ENCODE measurements at places on chromosomes 3 and 15.
A peak's percentile ranks its signal among the peaks of the same experiment; 100 is the strongest.

- DNase-seq = no peak
Observed at GRCh38 chr3:112002096-112002971, 3.6 kb downstream of the TAGLN3 start.

DNA sequence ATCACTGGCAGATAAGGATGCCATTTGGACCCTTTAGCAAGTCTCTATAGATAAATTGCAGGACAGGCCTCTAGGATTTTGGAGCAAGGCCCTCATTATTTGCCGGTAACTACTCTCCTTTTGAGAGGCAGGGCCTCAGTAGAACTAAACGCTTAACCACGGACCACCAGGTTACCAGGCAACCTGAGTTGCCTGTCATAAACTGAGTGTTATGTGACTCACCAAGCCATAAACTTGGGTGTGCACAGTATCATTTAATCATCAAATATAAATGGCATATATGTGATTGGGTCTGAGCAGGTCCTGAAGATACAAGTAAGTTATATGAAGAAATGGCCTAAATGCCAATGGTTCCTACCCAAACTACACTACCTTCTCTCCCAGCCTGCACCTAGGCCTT lies 93.2 kb downstream of the BCHE start:
- no peak for DNase-seq

- DNase-seq = peak; percentile 47
Observed at GRCh38 chr3:41681479-41681878, 280.4 kb downstream of the ULK4 start.

DNA sequence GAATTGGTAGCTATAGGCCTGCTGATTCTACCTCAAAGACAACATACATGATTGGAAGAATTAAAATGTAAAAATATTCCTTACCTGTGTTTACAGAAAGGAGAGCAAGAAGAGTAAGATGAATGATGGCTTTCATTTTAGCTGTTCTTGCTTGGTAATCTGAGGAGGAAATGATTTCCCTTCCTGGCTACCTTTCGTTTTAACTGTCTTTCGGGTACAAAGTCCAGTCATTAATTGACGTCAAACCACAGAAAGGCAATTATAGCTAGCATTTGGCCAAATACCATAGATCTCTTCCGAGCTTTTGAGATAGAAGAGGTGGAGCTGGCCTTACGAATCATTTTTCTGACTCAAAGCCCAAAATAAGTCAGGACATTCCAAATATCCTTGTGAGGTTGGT lies at the start of gene MUC13:
TSS of gene MUC13 (minus strand) at position 175 of the 400 bp plus-strand sequence. CDS start at position 136, 39 bp downstream.
- no peak for DNase-seq

DNA sequence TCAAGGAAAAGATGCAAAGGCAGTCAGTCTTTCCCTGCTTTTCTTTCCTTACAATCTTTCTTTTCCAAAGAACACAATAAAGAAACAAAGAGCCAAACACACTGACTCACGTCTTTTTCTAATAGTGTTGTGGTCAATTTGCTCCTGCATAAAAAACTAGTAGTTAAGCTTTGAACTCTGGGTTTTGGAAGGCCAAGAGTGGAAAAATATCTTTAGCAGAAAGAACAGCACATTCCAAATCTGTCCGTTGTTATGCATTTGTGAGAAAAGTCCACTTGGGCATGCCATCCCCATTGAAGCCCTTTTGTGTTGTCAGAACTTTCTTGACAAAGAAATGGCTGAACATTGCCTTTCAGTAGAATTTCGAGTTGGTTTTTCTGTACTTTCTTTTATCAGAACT lies 18.2 kb downstream of the COL8A1 start:
- no peak for DNase-seq

DNA sequence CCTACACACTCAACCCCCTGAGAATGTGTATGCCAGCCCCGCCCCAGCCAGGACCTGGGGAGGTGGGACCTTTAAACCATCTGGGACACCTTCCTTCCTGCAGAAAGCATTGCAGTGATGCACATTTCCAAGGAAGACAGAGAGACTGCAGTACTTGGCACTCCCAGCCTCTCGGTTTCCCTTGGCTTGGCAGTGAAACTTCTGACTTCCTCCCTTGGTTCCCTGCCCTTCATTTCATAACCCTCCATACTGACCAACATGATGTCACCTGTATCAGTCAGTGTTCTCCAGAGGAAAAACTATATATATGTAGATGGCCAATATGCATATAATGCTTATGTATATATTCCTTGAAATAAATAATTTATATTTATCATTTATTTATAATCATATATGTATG lies 103.2 kb downstream of the SST start:
- DNase-seq = no peak

DNA sequence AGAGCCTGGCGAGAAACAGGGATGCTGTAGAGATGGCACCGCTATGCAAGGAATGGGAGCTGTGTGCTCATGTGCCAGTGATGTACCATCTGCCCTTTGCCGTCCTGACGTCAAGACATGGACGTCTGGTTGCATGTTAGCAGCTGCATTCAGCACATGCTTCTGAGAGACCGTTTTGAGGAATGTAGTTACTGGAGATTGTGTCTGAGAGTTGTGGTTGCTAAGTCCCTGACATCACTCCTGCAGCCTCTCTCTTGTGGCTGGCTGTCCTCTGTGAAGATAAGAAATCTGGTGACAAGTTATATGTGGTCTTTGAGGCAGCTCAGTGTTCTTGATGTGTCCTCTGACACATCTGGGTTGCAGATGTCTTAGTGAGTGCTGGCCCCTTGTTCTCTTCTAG lies 165.1 kb downstream of the APBA2 start:
- DNase-seq = no peak

- DNase-seq = no peak
Observed at GRCh38 chr3:99012051-99012450, 110.6 kb upstream of the DCBLD2 start.

GRCh38 chr3:185532901-185533300 lies 19.5 kb downstream of the LIPH start:
- no peak for DNase-seq

DNA sequence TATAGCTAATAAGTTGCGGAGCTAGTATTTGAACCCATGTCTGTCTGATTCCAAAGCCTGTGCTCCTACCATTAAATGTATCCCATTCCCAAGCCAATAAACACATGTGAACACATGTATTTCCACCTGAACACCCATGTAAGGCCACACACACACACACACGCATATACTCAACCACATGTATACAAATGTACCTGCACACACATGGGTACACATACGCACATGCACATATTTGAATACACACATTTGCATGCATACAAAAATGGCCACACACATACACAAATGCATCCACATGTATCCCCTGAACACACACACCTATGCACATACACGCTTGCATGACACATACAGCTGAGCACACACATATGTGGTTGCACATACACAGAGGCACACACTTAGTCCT lies 5.4 kb upstream of the MRPS22 start:
- DNase-seq = no peak

GRCh38 chr3:12300137-12300536 lies 11.3 kb downstream of the PPARG start:
- no peak for DNase-seq

GRCh38 chr15:64681424-64682024 lies 93.9 kb downstream of the RBPMS2 start:
- no peak for DNase-seq

- no peak for DNase-seq
Observed at GRCh38 chr3:29561651-29562149, 280.8 kb downstream of the RBMS3 start.

DNA sequence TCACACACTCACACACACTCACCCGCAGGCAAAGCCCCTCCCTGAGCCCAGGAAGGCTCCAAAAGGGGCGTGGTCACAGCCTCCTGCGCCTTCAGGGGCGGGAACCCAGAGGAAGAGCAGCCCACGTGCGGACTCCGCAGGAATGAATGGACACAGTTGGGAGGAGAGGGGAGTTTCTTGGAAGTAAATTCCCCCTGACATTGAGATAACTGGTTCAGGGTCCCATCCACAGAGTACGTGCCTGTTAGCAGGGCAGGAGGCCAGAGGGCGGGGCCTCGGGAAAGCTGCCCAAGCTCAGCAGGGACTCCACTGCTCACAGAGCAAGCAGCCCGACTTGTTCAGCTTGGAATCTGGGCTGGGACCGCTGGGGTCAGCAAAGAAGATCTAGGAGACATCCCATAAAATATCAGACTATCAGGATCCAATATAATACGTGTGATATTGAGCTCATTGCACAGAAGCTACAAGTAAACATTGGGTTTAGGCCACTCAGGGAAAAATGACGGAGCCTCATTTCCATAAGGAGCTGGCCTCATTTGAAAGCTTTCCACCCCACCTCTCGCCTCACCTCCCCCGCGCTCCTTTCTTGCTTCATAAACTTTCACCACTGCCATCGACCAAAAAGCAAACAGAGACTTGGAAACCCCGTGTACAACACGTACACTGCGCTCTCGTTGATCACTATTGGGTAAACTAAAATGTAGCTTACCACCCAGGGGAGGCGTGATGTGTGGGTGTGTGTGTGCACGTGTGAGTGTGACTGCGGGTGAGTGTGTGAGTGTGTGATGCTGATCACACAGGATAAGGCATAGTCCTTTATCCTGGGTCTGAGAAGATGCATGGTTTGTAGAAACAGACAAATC lies 36.0 kb downstream of the TM2D3 start:
- DNase-seq = no peak

DNA sequence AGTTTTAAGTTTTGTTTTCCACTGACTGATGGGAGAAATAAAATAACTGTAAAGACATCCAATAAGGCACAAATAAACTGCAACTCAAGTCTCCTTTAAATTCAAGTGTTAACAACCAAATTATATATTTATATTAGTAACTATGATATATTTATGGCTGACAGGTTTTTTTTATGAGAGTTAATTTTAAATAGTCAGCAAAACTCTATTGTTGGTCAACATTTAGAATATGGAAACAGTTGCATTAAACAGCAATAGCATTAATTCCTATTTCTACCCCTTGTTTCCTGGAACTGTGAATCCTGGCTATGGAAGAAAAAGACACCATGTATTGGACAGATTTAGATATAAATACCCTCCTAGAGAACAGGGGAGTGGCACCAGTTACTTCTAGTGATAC lies 16.5 kb upstream of the DIPK2A start:
- no peak for DNase-seq

DNA sequence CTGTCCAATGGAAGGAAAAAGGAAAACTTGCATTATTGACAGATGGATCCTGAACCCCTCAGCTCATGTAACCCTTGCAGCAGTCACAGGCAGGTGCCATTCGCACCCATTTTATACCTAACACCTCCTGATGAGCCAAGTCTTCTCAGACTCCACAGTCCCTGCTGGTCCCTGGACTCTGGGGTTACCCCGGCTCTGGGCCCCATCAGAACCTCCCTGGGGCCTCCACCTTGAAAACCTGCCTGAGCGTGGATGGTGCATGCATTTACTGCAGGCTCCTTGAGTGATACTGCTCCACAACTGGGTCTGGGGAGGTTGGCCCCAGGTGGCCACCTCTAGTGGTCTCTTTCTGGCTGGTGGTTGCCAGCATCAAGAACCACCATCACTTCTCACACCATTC lies 15.9 kb upstream of the DOCK3 start:
- DNase-seq = no peak

DNA sequence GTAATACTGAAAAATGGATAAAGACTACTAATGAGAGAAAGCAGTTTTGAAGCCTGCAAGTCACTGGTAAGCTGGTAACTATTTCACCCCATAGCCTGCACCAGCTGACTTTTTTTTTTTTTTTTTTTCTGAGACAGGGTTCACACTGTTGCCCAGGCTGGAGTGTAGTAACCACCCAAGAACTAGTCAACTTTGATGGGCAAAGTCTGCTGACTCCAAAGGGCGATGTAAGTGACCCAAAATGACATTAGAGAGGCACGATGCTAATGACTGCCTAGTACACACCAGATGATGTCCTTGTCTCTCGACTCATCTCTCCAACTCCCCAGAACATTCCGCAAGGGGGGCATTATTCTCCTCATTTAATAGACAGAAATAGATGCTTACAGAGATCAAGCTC lies 12.9 kb upstream of the TMEM41A start:
- no peak for DNase-seq

DNA sequence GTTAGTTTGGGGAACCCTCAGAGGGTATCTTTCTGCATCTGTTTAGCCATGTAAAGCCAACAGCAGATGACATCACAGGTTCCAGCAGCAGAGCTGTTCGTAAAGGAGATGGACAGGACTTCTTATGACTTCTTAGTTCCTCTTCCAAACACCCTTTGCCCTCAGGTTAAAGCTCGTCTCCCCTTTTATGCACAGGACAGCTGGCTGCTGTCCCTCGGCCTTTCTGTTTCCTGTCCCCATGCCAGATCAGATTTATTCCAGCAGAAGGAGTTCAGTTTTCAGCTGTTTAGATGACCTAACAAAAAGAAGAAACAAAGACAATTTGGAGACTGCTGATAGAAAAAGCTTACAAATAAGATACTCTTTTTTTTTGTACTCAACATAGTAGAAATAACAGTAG lies 45.1 kb downstream of the SEC22A start:
- no peak for DNase-seq

DNA sequence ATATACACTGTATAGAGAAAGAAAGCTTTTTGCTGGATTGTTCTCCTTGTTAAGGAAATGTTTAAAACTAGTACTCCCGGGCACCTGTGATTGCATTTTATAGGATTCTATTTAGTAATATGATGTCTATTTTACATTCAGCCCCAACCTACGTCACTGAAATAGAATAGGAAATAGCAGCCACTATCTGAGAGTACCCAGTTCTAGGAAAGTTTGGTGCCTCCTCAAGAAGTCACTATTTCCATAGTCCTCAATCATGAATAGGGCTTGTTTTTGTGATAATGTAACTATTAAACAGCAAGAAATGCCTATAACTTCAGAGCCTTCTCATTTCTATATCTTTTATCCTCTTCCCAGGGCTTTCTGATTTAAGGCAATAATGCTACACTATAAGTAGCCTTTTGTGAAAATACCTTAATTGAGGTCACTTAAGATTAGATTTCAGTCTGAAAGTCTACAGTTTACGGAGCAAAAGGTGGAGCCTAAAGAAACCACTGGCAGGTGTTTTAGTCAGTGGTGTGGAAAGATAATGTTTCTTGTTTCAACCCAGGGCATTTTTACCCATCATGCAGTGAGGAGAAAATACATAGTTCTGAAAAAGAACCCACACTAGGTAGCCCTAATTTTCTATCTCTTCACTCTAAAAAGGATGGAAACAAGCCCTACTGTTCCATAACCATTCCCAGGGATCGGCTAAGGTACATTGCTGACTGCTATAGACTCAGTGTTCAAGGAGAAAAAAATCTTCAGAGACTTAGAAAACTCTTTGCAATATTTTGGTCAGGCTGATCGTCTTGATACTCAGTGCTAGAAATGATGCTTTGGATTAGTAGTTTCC lies 38.7 kb downstream of the TIGIT start:
- DNase-seq = no peak

GRCh38 chr3:146050691-146051090 lies 110.3 kb downstream of the PLOD2 start:
- no peak for DNase-seq
